Stimulated activated CD8-positive, alpha-beta memory T cell treated with anti-CD3 and anti-CD28 coated beads, Interleukin-7, amount 100 ng/mL, for 24 hours (primary cell): ENCODE measurements at places on chromosomes 2 and 18.
A peak's percentile ranks its signal among the peaks of the same experiment; 100 is the strongest.

DNA sequence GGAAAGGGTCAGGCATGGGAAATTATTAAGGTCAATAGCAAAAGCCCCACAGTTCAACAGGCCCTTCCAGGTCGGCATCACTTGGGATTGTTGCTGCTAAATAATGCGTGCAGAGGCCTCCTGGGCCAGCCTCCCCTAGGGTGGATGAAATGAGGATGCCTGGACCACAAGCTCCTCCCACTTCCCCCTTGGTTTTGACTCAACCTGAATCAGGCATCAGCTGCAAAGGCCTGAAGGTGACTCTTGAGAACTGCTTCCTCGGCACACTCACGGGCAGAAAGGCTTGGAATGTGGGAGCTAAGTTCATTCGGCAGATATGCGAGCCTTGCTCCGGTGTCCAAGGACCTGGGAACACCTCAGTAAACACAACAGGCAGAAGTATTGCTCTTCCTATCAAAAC, 69.3 kb downstream of the MBP start:
- DNase-seq, result peak; percentile 61

- no peak for DNase-seq
Observed at GRCh38 chr18:59861009-59861408, 38.8 kb upstream of the PMAIP1 start.

GRCh38 chr2:163407296-163407695, 328.5 kb downstream of the FIGN start:
- DNase-seq, result no peak

- DNase-seq, result no peak
Observed at GRCh38 chr2:190682168-190682567, 33.3 kb downstream of the NAB1 start.

GRCh38 chr2:169683054-169683424, 11.2 kb downstream of the CFAP210 start:
- DNase-seq, result no peak
